Activated naive CD8-positive, alpha-beta T cell treated with anti-CD3 and anti-CD28 coated beads, Interleukin-2, amount 50 U/mL, for 16 hours (primary cell): ENCODE measurements at places on chromosomes 5 and 9.
A peak's percentile ranks its signal among the peaks of the same experiment; 100 is the strongest.

DNA sequence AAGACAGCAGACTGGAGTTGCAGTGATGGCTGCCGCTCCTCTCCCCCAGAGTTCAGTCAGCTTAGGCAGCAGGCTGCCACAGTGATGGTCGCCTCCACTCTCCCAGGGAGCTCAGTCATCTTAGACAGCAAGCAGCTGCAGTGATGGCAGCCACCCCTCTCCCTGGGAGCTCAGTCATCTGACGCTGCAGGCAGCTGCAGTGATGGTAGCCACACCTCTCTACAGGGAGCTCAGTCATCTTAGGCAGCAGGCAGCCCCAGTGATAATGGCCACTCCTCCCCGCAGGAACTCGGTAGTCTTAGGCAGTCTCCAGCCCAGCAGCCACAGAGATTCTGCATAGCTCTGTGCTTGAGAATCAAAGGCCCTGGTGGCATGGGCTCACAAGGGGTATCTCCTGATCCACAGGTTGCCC is 582.7 kb downstream of the DTWD2 start:
- no peak for DNase-seq

GRCh38 chr5:141915881-141916336 is 7.8 kb upstream of the DELE1 start:
- no peak for DNase-seq

DNA sequence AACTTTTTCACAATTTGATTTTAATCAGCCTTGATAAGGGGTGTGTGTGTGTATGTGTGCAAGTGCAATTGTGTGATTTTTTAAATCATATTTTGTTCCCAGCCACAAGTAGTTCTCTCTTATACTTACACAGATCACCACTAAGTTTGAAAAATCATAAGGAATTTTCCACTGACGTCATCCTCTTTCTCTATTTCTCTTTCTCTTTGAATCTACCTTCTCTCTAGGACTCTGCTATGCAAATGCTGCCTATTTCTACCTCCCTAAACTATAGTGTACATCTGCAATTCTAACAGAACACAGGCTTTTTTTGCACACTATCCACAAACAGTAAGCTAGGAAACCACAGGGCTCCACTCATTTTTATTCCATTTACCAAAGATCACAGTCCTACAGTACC is 254.6 kb upstream of the CYLC2 start:
- no peak for DNase-seq

DNA sequence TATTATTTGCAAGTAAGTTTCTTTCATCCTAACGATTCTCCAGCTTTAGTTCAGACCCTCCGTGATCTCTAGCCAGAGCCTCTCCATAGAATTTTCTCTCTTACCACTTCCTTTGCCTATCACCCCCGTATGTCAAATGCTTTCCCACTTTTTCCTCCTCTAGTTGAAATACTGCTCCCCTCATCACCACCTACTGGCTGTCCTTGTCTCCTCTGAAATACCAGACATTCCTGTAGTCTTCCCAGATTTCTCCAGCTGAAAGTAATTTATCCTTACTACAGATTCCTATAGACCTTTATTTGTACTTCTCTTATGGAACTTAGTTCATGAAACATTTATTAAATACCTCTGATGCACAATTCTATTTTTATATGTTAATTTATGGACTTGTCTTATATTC is 36.0 kb upstream of the GLIPR2 start:
- no peak for DNase-seq

GRCh38 chr9:85702726-85703289 is 38.9 kb downstream of the AGTPBP1 start:
- no peak for DNase-seq

DNA sequence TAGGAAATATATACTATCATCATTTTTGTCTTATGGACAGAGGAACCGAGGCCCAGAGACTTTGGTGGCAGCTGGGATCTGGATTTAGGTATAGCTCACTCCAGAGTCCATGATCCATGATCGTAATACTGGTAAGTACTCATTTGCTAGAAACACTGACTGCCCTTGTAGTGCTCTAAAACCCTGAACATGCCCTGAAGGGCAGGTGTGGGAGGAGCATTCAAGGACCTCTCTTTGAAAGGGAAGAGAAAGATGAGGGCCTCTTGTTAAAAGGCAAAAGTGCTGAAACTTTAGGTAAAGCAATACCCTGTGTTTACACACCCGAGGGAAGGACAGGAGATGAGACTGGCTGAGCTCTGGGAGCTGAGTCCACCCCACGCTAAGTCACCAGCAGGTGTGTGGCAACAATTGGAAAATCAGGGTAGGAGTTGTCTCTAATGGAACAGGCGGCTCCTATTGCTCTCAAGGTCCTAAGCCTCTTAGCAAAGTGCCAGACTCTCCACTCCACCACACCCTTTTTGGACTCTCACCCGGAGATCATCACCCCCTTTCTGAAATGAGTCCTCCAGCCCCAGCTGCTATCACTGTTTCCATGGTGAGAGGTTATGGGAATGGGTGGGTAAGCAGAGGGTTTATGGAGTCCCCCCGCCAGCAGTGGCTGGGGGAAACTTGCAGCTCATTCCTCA is 34.8 kb downstream of the TRPC7 start:
- no peak for DNase-seq

DNA sequence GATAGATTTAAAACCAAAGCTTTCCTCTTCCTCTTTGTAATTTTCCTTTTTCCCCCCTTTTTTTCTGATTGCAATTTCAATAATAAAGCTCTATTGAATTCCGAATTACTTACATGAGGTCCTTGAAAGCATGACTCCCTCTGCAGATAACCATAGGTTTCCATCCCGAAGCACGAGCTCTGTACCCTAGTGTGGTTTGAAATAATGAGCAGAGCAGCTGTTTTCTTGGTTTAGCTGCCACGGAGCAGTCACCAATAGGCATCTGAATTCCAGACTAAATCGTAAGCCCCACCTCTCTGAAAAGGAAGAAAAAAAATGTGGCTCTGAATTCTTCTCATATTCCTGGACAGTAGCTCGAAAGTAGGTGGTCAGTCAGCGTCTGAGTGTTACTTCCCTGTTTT is 18.5 kb upstream of the GNE start:
- no peak for DNase-seq

DNA sequence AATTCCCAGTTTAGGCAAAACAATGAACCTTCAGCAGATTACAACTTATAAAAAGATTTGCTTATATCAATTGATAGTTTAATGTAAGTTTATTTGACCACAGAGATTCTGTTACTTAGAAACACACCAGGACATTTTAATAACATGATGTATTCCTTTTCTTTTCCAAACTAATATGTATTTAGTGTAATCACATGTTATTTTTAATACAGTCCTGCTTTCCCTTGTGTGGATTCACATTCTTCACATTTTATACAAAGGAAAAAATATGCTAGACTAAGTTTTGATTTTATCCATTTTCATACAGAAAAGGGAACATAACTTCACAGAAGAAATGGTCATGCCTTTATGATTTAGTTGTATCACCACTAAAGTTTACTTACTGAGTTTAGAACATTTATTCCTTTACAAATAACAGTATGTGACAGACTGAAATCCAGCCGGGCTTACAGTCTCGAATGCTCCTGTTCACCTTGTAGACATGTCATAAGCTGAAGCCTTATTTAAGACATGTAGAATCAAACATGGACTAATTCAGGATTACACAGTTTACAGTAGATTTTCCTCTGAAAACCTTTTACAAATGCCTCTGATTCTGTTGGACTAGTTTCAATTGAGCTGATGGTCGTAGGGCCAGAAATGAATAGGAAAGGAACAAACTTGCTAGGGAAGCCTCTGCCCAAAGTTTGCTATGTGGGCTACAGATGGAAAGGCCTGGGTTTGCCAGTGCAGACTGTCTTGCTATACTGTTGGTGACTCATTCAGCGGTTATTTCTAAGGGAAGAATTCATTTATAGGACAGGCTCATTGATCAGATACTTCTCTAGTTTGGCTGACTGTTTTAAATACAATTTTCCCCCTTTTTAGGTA is 6.6 kb upstream of the ASPN start:
- DNase-seq = no peak

DNA sequence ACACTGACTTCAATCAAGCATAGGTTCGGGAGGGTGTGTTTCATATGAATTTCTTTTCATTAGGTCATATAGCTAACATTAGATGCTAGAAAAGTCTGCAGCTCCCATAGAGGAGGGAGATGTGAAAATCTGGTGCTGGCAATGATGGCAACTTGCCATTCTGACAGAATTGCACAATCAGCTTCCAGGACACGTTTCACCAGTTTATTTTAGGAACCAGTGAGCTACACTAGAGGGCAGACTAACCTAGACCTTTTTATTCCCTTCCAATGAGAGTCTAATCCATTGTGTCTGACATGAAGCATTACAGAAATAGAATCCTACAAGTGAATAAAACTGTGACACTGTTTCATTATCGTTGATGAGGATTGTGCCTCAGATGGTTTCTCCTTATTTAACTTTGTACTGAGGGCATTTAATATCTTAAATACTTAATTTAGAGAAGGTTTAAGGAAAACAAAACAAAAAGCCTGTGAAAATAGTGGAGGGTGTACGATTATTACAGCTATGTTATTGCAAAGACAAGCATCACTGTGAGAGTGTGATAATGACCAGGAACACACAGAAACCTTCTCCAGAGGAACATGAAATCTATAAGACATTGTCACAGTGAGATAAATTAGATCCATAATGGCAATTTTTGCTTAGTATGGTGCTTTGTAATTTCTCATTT is 363.3 kb upstream of the RPS23 start:
- DNase-seq = no peak

DNA sequence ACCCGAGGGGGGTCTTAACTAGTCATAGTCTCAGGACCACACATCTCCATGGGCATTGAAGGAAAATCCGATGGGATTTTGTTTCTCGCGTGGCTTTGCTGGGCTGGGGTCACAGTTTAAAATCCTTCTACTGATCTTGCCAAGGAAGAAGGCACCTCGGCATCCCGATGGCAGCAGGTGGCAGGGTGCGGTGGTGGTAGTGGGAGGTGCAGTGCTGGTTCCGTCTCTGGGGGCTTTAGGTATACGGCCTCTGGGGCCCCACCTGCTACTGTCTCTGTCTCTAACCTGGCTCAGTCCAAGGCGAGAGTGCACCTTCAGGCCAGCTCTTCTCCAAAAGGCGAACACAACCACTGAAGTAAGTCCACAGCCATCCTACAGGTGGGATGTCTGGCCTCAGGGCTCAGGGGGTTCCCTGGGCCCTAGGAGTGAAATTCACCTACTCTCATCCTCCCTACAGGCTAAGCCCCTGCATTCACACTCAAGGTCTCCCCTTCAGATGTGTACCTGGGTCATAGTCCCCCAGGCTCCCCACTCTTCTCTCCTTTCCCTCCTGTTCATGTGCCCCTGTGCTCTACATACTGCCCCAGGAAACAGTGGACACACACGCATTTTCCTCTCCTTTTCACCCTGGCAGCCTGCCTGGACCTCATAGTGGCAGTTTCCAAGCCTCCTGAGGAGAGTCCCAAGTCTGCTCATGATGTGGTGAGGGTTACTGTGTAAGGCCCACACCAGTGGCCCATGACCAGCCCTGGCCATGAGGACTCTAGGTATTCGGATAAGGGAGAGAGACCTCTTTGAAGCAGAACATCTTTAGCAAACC is 736 bp upstream of the FCN2 start:
- no peak for DNase-seq

DNA sequence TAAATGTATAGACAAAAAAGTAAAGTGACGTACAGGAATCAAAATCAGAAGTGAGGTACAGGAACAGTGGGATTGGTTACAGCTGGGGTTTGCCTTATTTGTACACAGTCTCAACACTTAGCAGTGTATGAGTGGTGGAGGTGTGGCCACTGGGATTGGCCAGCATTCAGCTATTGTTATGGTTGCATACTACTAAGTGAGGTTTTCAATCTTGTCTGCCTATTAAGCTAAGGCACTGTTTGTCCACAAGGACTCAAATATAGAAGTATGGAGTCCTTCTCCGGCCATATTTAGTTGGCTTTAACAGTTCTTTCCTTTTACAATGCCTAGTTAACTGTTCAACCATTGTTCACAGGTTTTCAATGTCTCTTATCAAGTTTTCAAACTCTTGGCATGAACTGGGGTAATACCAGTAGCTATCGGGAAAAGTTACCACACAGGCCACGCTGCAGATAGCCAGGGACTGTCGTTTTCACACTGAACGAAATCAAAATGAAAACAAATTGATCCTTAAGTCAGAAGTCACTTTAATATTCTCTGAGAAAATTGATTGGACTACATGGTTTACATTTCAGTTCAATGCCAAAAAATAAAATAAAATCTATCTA is 176.0 kb upstream of the FREM1 start:
- no peak for DNase-seq

- no peak for DNase-seq
Observed at GRCh38 chr5:41834506-41834905, 35.7 kb downstream of the OXCT1 start.

- DNase-seq = no peak
Observed at GRCh38 chr9:83153030-83153429, 90.1 kb upstream of the RASEF start.

DNA sequence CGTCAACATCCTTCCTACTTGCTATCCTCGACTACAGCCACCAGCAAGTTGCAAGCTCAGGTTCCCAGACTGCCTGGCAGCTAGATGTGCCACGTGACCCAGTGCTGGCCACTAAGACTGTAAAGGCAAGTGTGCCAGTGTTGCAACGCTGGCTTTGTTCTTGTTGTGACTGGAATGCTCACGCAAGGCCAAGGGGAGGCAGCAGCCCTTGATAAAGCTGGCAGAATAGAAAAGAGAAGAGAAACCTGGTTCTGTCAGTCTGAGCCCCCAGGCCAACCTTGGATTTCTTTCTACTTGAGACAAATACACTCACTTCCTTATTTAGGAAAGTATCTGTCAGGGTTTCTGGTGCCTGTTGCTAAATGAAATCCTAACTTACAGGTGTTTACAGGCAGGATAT is 113.0 kb downstream of the KLHL3 start:
- no peak for DNase-seq

DNA sequence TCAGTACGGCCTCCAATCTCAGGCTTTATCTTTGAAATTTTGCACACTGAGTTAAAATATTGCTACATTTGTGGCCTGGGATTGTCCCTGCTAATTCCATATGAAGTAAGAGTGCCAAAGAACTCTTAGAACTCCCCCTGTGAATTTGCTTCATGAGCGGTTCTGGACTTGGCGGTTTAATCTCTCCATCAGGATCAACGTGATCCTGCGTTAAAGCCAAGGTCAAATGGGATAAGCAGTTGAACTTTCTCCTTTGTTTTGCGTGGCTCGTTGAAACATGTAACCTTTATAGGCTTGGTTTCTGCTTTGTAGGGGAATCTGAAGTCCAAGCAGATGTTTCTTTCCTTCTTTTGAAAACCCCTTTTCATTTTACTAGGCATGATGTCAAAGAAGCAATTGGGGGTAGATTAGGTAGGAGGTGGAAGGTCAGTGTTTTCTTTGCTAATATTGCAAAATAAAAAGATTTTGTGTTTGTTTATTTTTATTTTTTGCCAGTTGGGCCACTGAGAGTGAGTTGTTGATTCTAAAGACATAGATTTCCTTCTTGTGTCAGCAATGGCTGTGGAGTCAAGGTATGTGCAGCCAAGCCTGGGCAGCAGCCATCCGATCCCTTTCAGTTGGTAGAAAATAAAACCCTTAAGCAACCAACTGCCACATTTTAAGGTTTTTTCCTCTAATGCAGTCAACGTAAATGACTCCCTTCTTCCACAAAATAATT is 390.8 kb downstream of the NNT start:
- DNase-seq = no peak

- no peak for DNase-seq
Observed at GRCh38 chr5:2258861-2259260, 376.1 kb upstream of the IRX4 start.

- DNase-seq = peak; percentile 12
Observed at GRCh38 chr5:133944263-133945185, 23.9 kb downstream of the C5orf15 start.
